ENCODE measurements at places on chromosomes 12 and 14.
A peak's percentile ranks its signal among the peaks of the same experiment; 100 is the strongest.

GRCh38 chr12:114439261-114439683 lies 33.3 kb upstream of the TBX5 start:
- no peak for DNase-seq

GRCh38 chr12:62335796-62336195 lies 75.6 kb downstream of the USP15 start:
- no peak for DNase-seq

- DNase-seq, result peak; percentile 81
Observed at GRCh38 chr14:50000380-50001150, 107.7 kb downstream of the ARF6 start.

GRCh38 chr12:57146092-57146491 lies 1.3 kb downstream of the LRP1-AS start:
- DNase-seq, result no peak

- DNase-seq, result no peak
Observed at GRCh38 chr12:122067966-122068365, 10.6 kb upstream of the MLXIP start.

- DNase-seq, result no peak
Observed at GRCh38 chr12:65867394-65867793, 43.1 kb downstream of the HMGA2 start.

DNA sequence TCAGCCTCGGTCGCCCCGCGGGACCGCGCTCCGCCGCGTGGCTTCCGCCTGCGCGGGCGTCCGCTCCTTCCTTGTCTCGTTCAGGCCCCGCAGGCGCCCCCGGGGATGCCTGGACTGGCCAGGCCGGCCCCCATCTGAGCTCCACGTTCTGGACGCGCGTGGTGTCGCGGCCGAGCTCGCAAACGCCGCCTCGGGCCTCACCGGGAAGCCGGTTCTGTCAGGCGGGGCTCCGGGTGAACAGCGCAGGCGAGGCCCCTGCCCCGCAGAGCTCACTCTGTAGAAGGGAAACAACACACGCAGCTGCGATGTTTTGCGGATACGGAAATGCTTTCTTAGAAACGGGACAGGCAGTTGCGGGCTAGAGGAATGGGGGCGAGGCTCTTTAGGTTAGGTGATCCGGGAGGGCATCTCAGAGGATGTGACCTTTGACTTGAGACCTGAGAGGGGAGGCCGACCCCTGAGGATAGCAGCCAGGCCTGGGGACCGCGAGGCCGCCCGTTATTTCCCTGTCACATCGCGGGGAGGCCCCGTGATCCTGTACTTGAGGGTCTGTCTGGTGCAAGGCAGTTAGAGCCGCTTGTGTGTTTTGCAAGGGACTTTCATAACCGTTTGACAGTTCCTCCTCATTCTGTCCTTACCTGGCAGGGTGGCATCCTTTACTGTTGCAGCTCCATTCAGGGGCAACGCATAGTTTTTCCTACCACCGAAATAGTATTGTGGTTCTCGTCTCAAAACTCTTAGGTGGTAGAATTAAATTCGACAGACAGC lies 584 bp downstream of the VRK1 start:
- no peak for DNase-seq

DNA sequence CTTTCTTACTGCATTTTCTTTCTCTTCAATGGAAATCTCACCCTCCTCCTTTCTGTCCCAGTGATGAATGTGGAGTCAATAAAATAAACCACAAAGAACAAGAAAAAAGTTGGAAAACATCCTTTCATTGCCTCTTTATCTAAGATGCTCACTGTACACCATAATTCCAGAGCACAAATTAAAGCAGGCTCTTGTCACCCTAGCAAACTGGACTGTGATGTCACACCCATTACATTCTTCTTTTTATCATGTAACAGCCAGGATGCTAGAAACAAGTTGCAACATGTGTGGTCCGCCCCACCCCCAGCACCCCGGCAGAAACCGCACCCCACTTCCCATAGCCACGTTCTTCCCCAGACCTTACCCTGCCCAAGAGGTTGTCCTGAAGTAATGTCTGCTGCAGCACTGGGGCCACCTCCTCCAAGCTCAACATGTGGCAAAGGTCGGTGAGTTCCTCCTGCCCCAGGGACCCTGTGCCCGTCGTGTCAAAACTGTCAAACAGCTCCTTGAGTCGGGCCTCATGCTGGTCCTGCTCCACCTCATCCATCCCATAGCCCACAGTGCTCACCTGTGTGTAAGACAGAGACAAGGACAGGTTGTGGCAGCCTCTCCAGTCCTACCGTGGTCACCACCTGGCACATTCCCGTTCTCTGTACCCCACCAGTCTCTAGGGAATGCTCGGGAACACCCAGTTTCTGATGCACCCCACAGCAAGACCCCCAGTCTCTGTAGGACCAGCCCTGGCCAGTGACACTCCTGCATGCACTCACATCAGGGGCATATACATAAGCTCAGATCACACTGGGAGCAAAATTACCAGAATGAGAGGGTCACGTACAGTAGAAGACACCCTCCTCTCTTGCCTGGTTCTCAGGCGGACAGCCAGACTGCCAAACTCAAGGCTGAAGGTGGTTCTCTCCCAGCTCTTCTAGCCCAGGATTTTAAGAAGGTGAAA lies 9.2 kb downstream of the NIN start:
- DNase-seq, result peak; percentile 76

- DNase-seq, result no peak
Observed at GRCh38 chr12:120740871-120741270, 15.2 kb downstream of the ACADS start.

- DNase-seq, result no peak
Observed at GRCh38 chr14:70289138-70289537, 70.3 kb downstream of the COX16 start.

DNA sequence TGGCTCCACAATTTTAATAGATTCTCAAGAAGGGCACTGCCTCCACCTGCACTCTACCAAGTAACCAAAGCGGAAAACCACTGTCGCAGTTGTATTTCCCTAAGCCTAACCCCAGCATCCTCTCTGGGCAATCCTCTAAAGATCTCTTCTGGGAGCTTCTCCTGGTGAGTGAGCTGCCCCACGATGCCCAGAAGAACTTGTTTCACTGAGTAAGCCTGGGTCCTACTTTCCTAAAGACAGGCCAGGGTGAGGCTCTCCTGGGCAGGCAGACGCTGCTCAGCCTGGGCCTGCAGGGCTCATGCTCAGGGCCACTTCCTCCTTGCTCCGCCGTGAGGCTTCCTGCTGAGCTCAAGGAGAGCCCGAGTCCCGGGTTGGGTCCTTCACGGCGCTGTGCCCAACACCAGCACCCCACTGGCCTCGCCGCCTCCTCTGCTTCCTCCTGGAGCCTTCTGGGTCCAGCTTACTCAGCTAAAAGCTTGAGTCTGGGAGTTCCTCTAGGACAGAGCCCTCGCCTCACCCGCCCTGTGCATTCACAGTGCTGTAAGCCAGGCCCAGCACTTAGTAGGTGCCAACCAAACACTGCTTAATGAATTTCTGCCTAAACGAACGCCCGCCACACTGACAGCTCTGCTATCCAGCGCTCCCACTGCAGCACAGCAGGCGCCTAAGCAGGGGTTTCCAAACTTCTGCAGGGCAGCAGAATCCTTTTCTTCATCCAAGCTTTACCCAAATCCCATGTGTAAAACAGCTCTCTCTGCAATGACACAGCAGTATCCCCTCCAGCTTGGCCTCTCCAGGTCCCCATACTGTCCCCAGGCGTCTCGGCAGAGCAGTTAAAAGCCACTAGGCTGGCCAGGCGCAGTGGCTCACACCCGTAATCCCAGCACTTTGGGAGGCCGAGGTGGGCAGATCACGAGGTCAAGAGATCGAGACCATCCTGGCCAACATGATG lies 5.7 kb downstream of the RAB35 start:
- peak; percentile 85 for DNase-seq

DNA sequence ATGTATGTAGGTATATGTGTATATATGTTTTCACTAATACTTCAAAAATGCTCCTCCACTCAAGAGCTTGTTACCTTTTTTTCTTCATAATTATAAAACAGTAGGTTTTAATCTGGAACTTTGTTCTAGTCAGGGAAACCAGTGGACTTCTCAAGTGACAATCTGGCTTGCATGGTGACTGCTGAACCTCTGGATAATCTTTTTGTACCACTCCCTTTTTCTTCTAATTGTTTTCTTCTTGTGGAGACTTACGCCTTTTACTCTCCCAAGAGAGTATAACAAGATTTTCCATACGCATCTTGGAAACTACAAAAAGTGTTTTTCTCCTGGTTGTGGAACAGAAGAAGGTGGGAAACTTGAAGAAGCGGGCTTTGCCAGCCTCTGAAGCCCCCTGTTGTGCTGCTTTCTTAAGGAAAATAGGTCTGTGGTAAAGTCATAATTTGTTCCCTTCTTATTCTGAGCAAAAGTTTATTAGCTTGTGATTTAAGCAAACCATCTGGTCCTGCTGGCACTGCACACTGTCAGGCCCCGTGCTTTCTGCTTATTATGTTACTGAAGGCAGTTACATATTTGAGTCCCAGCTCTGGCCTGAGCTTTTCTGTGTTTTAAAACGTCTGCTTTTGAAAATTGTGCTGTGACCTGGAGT lies 291.8 kb downstream of the ERC1 start:
- DNase-seq, result no peak

- DNase-seq, result no peak
Observed at GRCh38 chr12:2999265-2999841, 40.2 kb downstream of the TEAD4 start.

- DNase-seq, result no peak
Observed at GRCh38 chr14:69997849-69998248, 118.6 kb downstream of the SMOC1 start.

GRCh38 chr12:132433641-132434395 lies 56.1 kb upstream of the FBRSL1 start:
- peak; percentile 63 for DNase-seq

Measured in upper lobe of right lung (tissue), 1 donor.